Activated CD4-positive, alpha-beta T cell treated with anti-CD3 and anti-CD28 coated beads, Interleukin-2, amount 50 U/mL, for 4 hours (primary cell): ENCODE measurements at places on chromosomes 7 and 10.

DNA sequence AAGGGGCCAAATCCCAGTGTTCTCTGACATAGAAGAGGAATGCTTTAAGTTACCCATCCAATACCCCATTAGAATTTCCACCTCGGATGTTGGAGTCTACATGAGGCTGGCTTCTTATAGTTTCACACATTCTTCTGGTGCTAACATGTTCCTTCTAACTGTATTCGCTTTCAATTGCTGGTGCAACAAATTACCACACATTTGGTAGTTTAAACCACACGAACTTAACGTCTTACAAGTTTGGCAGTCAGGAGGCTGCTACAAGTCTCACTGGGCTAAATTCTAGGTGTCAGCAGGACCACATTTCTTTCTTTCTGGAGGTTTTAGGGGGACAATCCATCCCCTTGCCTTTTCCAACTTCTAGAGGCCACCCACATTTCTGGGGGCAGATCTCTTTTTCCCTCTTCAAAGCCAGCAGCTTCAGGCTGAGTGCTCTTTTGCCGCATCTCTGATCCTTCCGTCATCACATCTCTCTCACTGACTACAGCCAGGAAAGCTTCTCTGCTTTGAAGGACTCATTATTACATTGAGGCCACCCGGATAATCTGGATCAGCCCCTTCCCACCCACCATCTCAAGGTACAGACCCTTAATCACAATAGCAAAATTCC, 5.1 kb upstream of the MACC1 start:
- no peak for DNase-seq

DNA sequence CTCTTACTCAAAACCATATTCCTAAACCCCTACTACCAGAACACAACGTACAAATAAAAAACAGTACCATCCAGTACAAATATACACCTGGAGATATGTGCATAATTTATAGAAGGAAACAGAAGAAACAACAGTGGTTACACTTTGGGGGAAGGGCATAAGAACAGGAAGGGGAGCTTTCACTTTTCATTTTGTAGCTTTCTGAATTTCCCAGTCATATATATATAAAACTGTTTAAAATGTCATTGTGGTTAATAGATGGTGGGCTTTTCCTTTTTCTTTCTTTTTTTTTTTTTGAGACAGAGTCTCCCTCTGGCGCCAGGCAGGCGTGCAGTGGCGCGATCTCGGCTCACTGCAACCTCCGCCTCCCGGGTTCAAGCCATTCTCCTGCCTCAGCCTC, 47.2 kb downstream of the MALSU1 start:
- no peak for DNase-seq

- no peak for DNase-seq
Observed at GRCh38 chr10:93299195-93299594, 182.9 kb downstream of the MYOF start.

GRCh38 chr7:155589001-155589980, 42.9 kb upstream of the CNPY1 start:
- no peak for DNase-seq

DNA sequence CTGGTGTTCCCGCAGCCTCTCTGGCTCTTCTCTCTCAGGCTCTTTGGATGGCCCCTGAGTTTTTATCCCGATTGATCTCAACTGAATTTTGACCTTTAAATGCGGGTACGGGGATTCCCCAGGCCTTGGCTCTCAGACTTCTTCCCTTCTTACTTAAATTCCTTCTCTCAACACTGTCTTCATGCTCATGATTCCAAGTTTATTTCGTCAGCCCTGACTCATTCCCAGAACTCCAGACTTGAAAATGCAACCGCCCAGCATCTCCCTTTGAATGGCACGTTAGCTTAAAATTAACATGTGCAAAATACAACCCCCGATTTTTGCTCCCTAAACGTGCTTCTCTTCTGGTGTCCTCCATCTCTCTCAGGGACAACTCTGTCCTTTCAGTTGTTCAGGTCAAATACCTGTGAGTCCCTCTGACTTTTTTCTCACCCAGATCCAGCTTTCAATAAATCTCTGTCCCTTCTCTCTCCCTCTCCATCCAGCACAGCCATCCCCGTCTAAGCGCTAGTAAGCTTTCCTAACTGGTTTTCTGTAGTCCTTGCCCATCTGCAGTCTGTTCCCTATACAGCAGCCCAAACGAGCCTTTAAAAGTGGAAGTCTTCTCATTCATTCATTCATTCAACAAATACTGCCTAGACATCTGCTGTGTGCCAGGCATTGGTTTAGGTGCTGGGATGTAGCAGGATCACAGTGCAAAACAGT, 7.1 kb downstream of the HECW1 start:
- no peak for DNase-seq

DNA sequence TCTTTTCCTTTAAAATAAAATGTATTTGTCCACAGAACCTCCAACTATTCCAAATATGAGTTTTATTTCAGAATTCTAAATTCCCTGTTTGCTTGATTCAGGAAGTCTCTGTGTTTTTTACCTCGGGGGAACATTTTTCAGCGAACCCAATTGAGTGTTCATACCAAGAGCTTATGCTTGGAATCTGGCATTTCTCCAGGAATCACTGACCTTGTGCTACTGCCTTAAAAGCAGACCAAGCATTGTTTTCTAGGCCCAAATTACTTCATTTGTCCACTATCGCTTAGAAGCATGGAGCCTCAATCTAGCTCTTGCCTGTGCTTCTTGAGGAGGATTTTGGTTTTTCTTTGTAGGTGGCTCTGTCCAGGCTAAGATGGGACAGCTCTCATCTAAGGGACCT, 59.4 kb downstream of the EBLN1 start:
- no peak for DNase-seq

DNA sequence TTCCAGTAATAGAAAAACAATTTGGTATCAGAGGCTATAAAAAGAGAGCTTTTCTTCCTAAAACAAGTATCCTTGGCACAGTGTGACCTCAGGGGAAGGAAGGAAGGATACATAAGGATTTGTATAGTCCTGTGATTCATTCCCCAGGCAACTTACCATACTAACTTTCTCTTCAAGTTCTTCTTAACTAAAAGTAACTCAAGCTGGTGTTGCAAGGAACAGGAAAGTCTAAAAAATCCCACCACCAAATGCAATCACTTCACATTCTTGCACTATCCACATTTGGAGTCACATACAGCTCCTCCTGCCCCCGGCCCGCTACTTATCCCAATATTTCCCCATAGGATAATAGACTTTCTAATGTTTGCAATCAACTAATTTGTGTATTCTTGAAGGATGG, 84.8 kb downstream of the PRKAG2 start:
- no peak for DNase-seq

- no peak for DNase-seq
Observed at GRCh38 chr7:158407581-158408317, 179.9 kb downstream of the PTPRN2 start.

- DNase-seq, result no peak
Observed at GRCh38 chr10:3740157-3740871, 44.7 kb downstream of the KLF6 start.

GRCh38 chr10:72379776-72380175, 25.1 kb upstream of the DNAJB12 start:
- no peak for DNase-seq

- peak; percentile 25 for DNase-seq
Observed at GRCh38 chr7:6637544-6638229, 569 bp downstream of the ZNF316 start.

GRCh38 chr10:91035650-91036292, 114.9 kb upstream of the ANKRD1 start:
- DNase-seq, result no peak

- DNase-seq, result no peak
Observed at GRCh38 chr10:27446091-27446918, 57.8 kb upstream of the RAB18 start.

- no peak for DNase-seq
Observed at GRCh38 chr7:111839261-111839660, 277.0 kb upstream of the IMMP2L start.

GRCh38 chr7:85516675-85517074, 329.8 kb upstream of the SEMA3D start:
- no peak for DNase-seq

- no peak for DNase-seq
Observed at GRCh38 chr7:27917774-27918314, 177.9 kb downstream of the TAX1BP1 start.

DNA sequence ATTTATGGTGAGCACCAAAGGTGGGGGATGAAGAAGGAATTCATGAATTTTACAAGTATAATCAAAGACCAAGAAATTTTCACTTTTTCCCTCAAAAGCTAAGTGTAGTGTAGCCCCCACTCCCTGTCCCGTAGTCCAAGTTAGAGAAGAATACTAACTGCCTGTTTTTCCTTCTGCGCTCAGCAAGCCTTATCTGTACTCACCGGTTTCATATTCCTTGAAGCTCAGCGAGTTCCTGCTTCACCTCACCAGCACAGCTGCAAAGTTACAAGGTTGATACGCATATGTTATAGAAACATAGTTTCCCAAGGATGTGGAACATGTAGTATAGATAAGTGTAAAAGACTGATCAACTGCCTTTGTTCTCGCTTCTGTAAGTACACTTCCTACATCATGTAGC, 16.0 kb upstream of the ZNF33B start:
- no peak for DNase-seq

DNA sequence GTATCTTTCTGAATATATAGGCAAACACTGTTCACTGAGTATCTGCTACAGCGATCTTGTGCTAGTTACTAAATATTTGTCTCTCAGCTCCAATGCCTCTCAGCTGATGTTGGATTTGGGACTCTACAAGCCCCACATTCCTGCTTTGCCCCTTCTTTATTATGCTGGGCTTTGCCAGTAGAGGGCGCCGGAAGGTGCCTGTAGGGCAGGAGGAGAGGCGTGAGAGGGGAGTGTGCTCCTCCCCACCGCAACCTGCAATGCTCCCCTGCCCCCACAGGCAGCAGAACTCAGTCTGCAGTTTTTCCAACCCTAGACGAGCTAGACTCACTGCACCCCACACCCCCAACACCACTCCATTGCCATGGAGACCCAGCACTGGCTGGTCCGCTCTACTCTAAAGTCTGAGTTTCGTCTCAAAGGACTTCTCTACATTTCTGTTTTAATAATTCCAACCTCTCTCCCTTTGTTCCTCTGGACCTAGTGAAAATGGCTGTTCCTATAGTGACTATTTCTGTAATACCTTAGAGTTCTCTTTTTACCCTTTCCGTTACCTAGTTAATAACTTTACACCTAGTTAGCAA, 337.6 kb downstream of the CCSER2 start:
- no peak for DNase-seq

GRCh38 chr10:33939892-33940291, 605.4 kb upstream of the NRP1 start:
- DNase-seq, result no peak

- DNase-seq, result no peak
Observed at GRCh38 chr7:23377134-23377533, 78.0 kb downstream of the MALSU1 start.
